Hair follicular keratinocyte (primary cell): ENCODE measurements at places on chromosomes 5 and 9. TPM values are rescaled to one million over a fixed set of nuclear protein-coding genes. Genes with fewer than 3 reads are reported as not detected.

SMIM33 gene
- total RNA-seq: not detected in 2 replicates

MEGF10 gene
- total RNA-seq: 0.08 TPM in 1 of 2 replicates, not detected in the other

TLE1 gene
- 31.6 and 33.1 TPM in 2 replicates for total RNA-seq

TMEFF1 gene
- 0.11 and 0.62 TPM in 2 replicates for total RNA-seq

OTULINL gene
- 0.27 and 0.78 TPM in 2 replicates for total RNA-seq

CEL gene
- 0.08 and 1.2 TPM in 2 replicates for total RNA-seq

TUSC1 gene
- 20.3 and 29.2 TPM in 2 replicates for total RNA-seq

IFNB1 gene
- total RNA-seq: not detected in 2 replicates

OBP2B gene
- not detected in 2 replicates for total RNA-seq

TCF7 gene
- 2.2 and 3.4 TPM in 2 replicates for total RNA-seq

LCN10 gene
- not detected in 2 replicates for total RNA-seq

TIFAB gene
- not detected in 2 replicates for total RNA-seq

CHSY3 gene
- total RNA-seq: 0.15 and 0.62 TPM in 2 replicates

PCDHGA4 gene
- total RNA-seq: 0.08 and 0.15 TPM in 2 replicates

ANKRD18B gene
- 1.8 and 1.9 TPM in 2 replicates for total RNA-seq

KIF4B gene
- not detected in 2 replicates for total RNA-seq

PSD2 gene
- 0.08 TPM in 1 of 2 replicates, not detected in the other for total RNA-seq

OR13C8 gene
- not detected in 2 replicates for total RNA-seq

SPATA31D1 gene
- not detected in 2 replicates for total RNA-seq

IL3 gene
- total RNA-seq: not detected in 2 replicates

ACOT12 gene
- total RNA-seq: not detected in 2 replicates

SPINK6 gene
- total RNA-seq: 10.3 and 28.1 TPM in 2 replicates

LVRN gene
- total RNA-seq: not detected in 2 replicates

TAF11L8 gene
- total RNA-seq: not detected in 2 replicates

PKD2L2 gene
- total RNA-seq: not detected in 2 replicates

DEPDC1B gene
- 13.4 and 31.8 TPM in 2 replicates for total RNA-seq

GCNT1 gene
- total RNA-seq: 3.3 and 3.7 TPM in 2 replicates

DENND4C gene
- 13.0 and 26.4 TPM in 2 replicates for total RNA-seq

CDKN2B gene
- total RNA-seq: 8.3 and 18.0 TPM in 2 replicates

IFNA6 gene
- not detected in 2 replicates for total RNA-seq

TAS2R1 gene
- total RNA-seq: not detected in 2 replicates

CCNO gene
- total RNA-seq: 8.5 and 8.8 TPM in 2 replicates
